Muscle of back (tissue), 13 donors: ENCODE measurements at places on chromosomes 3 and 15. TPM values are rescaled to one million over a fixed set of nuclear protein-coding genes. Genes with fewer than 3 reads are reported as not detected.

ANKUB1 gene
- polyA plus RNA-seq = 0.20 TPM

IQCF6 gene
- not detected for polyA plus RNA-seq

SRPRB gene
- polyA plus RNA-seq = 38.1 TPM

GRCh38 chr3:192366916-192367315 is 360.4 kb downstream of the FGF12 start:
- DNase-seq = no peak

DNA sequence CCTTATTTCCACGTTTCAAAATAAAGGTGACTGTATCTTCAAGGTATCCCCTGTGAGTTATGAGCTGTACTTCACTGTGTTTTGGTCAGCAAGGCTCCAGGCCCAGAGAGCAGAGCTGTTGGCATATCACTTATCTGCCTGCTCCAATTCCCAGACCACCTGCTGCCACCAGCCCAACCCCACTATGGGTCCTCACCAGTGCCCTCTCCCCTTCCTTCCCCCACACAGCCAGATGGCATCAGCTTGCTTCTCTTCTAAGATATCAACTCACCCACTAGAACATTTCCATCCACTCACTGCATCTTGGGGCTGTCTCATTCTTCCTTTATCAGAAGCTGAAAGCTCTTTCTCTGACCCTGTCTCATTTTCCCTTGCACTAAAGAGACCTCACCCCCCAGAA is 136.9 kb upstream of the EIF1B start:
- DNase-seq = no peak

DNA sequence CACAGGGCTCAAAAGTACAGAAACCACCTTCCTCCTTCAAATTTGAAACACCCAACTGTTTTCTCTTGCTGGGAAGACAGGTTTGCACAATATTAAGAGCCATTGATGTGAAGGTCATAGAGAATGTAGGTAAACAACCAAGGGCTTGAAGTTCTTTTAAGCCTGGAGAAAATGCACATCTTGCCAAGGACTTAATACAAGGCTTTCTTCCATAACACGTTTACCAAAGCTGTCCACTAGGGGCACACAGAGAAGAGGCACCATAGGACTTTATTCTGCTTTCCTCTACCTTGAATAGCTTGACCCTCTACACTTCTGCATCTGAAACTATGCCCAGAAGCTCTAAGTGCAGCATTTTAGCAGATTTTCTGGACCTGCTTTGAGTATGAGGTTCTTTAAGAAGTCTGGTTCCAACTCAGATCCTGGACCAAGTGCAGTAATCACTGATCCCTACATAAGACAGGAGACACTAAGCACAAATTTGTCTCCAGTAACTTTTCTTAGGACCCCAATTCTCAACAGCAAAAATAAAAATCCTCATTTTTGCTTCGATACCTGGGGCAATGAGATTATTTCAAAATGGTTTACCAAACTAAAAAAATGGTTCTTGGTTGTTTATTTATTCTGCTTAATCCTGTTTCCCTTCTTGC is 138.0 kb downstream of the FBN1 start:
- no peak for DNase-seq

DNA sequence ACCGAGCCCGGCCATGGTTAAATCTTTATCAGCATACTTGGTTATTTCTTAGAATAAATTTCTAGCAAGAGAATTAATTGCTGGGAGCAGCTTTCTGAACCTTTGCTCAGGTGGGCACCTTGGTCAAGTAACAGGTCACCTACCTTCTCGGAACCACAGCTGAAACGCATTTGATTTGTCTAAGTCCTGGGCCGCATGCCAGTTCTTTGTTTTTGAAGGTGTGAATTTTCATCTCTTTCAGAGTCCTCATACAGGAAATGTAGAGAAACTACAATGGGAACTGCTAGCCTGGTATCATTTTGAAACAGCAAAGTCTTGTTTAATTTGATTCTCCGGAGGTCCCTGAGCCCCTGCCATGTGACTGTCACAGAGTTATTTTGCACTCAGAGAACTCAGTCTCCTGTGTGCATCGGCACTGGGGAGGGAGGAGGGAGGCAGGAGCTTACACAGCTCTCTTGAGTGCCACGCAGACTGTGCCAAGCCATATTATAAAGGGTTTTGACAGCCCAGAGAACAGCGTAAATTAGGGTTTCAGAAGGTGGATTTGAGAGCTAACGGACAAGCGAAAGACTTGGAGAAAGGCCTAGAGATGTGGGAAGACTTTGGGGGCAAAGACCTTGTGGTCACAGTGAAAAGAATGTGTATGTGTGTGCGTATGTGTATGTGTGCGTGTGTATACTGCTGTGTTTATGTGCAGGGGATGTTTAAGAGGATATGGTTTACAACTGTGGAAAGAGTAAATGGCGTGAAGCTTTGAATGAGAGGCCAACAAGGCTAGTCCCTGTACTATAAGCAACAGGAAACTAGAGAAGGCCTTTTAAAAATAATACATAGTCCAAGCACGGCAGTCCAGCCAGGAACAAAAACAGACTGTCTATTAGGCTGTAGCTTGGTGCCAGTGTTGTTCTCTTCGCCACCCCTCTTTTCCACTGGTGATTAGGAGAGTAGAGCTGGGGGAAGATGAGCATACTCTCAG is 61.8 kb upstream of the ATP13A3 start:
- DNase-seq = no peak

GRCh38 chr3:119586733-119587172 is 7.5 kb downstream of the ADPRH start:
- no peak for DNase-seq

DNA sequence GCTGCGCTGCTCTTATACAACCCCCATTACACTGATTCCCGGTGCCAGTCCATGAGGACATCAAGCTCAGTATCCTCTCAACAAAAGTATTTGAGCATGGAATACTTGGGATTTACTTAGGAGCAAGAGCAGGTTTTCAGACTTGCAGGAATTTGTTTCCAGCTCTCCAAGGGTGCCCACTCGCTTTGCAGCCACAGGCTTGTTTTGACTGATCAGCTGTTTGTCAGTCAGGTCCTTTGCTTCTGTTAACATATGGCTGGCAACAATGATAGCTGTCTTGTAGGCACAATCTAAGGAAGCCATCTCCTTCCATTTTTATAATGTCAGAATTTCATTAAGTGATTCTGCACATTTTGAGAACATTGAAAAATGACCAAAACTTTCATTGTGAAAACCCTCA is 38.2 kb upstream of the MCF2L2 start:
- no peak for DNase-seq

DNA sequence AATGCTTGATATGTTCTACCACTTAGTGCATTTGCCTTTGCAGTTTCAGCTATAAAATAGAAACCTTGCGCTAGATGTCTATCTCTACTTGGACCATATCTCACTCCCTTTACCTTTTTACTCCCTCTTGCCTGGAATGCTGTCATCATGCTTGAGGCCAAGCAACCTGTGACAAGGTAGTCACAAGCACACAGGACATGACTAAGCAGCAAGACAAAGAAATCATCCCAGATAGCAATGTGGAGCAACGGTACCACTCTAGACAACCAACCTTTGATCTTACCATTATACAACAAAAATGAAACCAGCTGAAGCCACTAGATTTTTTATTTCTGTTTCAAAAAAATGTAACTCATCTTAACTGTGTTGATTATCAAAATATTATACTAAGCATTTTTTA is 50.5 kb upstream of the SPSB4 start:
- no peak for DNase-seq
